ENCODE measurements at places on chromosomes 12 and 14.
A peak's percentile ranks its signal among the peaks of the same experiment; 100 is the strongest.

- no peak for DNase-seq
These were observed 22.2 kb upstream of the ARID2 start for GRCh38 chr12:45707241-45707857.

GRCh38 chr14:65170768-65171507 is 68.6 kb upstream of the MAX start:
- peak; percentile 76 for DNase-seq

GRCh38 chr12:92541731-92542130 is 161.1 kb upstream of the PLEKHG7 start:
- DNase-seq = no peak

DNA sequence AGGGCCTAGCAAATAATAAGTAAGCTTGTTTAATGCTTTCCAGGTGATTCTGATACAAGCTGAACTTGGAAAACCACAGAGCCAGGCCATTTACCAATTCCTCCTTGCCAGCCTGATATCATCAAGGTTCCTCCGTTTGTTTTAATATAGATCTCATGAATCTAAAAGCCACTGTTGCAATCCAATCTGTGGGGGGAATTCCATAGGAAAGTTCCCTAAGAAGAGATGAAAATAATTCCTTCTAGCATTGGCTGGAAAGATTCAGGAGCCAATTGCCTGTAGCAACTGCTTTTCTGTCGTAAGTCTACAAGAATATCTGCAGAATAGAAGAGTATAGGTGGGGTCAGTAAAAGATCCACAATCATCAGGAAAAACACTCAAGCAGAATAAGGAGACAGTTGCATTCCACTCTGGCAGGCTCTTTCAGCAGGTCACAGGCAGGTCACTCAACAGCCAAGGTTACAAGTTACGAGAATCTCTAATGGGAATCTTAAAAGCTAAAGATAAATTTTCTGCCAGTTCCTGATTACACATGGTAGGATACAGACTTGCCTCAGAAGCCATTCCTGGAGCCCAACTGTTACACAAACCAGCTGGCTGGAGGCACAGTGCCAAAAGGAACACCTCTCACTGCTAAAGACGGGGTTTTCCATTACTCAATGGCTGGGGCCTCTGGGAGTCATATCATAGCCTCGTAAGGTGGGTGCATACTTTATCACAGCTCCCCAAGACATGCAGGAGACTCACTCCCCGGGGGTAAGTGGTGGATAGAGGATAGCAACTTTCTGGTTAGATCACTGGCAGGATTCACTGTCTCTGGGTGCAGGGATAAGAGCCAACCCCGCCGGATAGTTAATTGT is 43.6 kb downstream of the FGD6 start:
- peak; percentile 98 for DNase-seq

GRCh38 chr12:52873832-52874572 is 25.2 kb upstream of the KRT78 start:
- peak; percentile 96 for DNase-seq

DNA sequence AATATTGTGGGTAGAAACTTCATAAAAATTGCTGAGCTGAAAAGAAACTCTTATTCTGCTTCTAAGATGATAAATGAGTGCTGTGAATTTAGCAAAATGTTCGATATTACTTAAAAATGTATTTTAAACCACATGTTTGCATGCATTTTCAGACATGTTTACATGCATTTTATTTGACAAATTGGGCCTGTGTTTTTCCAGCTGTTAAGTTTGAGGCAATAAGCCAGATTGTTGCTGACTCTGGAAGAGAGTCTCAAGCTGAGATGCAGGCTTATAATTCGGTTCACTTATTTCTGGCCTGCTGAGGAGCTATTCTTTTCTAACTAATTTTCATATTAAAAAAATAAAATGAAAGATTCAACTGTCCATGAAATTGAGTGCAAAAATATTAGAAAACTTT is 110.1 kb downstream of the SYNE2 start:
- DNase-seq = peak; percentile 27

DNA sequence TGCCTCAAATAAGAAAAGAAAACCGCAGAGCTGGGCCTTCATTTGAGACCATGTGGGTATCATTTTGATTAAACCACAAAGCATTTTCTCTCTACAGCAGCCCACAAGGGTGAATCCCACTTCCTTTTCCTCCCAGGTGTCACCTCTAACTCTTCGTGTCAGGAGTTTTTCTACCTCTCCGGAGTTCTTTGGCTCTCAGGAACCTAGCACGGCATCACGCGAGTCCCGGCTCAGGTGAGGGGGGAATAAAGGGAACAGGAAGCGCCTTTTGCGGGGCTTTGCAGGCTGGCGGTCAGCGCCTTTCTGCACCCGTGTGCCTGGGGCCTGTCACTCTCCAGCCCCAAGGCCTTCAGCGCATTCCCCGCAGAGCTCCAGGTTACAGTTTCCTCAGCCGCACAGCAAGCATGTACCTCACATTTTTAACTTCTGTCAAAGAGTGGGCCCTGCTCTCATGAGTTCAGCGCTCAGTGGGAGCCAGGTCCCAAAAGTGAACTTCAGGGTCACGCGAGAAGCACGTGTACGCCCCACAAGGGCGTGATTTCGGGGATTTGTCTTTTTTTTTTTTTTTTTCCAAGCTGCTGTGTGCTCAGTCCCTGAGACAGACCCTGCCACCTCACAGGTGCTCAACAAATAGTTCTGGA is 740 bp upstream of the PRPF40B start:
- DNase-seq = no peak

DNA sequence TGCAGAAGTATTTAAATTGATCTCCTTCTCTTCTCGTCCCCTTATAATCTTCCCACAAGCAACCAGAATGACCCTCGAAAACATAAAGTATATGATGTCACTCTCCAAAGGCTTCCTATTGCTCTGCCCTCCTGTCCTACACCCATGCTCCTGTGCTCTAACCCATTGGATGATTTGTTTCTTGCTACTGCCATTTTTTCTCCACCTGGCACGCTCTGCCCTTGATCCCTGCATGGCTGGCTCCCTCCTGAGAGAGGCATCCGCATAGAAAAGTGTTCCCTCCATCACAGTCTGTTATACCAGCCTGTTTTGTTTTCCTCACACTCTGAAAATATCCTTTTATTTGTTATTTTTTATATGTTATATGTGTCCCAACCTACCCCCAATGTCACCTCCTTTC is 19.8 kb downstream of the MYRFL start:
- no peak for DNase-seq

- DNase-seq = no peak
These were observed 34.3 kb upstream of the METAP2 start for GRCh38 chr12:95439461-95440230.

DNA sequence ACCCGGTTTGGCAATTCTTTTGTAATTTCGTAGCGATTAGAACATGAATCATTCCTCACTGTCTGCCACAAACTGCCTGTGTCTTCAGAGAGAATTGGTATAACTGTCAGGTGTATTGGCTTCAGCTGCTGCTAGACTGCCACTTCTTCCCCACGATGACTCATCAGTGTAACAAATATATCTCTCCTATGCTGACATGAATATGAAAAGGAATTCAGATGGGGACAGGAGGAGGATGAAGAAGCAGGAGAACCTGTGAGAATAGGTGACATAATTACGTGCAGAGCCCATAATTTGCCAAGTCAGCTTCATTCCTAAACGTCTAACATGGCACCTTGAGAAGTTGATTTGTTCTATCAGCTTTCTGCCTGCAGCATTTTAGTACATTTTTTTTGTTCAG is 64.9 kb downstream of the FRMD6 start:
- no peak for DNase-seq

GRCh38 chr14:79842270-79842669 is 369.0 kb downstream of the DIO2 start:
- DNase-seq = peak; percentile 67

- no peak for DNase-seq
These were observed 89.8 kb downstream of the FAR2 start for GRCh38 chr12:29238822-29239291.

DNA sequence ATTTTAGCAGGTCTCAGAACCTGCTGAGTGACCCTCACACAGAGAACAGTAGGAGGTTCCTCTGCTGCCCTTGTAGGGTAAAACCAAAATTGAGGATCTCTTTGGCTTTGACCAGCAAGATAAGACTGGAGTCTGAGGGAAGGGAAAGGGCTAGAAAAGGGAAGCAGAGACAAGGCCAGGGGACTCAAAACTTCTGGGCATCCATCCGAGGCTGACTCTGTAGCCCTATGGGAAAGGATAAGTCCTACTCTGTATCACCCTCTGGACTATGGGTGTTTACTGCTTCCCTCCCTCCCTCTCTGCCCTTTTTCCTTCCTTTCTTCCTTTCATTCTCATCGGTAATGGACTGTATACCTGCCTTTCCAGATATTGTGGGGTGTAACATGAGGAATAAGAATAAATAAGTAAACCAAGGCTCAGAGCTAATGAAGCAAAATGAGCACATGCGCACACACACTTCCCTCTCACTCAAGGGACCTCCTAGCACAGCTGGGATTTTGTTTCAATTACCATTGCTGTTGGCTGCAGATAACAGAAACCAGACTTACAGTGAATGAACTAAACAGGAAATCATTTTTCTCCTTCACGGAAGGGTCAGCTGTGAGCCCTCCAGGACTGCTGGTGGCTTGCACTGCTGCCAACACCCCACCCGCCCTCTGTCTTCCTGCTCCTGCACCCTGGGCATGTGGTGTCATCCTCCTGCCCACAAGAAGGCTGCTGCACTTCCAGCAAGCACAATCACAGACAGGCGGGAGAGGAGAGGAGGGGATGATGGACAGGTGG is 404.4 kb upstream of the CCDC196 start:
- no peak for DNase-seq

GRCh38 chr14:91009501-91010152 is 50.8 kb downstream of the RPS6KA5 start:
- no peak for DNase-seq

DNA sequence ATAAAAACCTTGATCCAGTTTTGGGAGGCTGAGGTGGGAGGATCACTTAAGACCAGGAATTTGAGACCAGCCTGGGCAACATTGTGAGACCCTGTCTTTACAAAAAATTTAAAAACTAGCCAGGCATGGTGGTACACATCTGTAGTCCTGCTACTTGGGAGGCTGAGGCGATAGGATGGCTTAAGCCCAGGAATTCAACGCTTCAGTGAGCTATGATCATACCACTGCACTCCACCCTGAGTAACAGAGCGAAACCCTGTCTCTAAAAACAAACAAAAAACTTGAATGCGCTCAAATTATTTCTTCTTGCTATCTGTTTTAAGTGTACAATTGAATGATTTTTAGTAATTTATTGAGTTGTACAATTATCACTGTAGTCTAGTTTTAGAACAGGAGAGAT is 20.1 kb downstream of the WDR20 start:
- DNase-seq = no peak

DNA sequence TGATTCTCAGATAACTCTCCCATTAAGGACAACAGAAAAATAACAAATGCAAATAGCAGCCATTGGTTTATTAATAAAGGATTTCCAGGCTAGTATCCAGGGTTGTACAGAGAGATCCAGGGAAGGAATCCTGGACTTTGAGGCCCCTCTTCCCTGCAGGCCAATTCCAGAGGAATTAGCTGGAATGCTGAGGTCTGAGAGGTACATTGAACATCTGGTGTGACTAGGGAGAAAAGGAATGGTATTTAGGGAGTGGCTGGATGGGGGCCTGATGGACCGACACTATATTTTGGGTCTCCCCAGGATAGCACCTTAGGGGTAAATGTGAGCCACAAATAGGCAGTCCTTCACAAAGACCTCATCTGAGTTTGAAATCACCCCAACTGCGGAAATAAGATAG is 924.5 kb downstream of the AACS start:
- DNase-seq = no peak

GRCh38 chr12:88716240-88716639 is 136.0 kb upstream of the KITLG start:
- no peak for DNase-seq

GRCh38 chr14:53608369-53608768 is 348.3 kb downstream of the BMP4 start:
- DNase-seq = no peak

DNA sequence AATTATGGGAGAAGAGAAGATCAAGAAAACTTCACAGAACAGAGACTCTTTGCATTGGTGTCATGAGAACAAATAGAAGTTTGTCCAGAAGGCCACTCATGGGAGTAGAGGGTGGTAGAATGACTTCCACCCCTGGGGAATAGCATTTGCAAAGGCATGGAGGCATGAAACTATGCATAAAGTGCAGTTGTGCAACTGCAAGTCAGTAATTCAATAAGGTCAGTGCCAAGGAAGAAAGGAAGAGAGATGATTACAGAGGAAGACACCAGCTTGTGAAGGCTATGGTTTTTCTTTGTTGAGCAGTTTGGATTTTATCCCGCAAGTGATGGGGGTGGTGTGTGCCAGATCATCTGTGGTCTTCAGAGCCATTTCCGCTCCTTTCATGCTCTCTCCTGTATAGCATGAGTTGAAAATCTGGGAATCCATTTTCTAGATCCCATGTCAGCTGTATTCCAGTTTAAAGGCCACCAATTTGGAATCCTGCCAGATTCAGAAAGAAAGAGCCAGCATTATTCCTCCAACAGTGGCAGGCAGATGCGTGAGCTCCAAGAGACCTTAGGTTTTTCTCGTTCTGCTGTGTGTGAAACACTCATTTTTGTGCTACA is 67.6 kb upstream of the GRIN2B start:
- no peak for DNase-seq

DNA sequence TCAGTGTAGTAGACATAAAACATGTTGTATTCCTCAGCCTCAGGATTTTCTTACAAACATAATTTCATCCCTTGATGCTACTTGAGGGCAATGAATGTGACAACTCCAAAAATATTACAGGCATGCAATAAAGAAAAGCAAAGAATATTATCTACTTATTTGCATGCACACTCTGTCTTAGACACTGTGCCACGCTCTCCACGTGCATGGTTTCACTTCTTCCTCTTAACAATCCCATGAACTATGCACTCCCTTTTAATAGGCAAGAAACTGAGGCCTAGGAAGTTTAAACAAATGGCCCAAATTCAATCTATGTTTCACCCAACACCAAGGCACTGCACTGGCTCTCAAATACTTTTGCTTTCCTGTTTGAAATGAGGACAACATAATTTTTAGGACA is 1.8 kb upstream of the PAH start:
- DNase-seq = no peak

DNA sequence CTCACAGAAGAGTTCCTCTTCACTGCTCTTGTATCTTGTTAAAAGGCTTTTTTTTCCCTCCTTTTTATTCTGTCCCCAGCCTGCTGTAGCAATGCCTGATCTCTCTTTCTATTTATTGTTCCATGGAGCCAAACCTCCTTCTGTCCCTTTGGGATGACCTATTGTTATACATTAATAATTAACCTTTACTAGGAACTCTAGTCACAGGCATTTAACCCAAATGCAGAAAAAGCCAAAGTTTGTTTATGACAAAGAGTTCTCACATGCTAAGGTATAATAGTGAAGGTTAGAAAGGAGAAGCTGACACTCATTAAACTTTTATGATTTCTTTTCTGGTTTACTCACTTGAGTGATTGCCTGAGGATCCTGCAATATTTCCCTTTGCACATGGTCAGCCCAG is 535.8 kb downstream of the NRXN3 start:
- DNase-seq = no peak

- DNase-seq = no peak
These were observed 79.4 kb upstream of the GZMB start for GRCh38 chr14:24713404-24713803.

DNA sequence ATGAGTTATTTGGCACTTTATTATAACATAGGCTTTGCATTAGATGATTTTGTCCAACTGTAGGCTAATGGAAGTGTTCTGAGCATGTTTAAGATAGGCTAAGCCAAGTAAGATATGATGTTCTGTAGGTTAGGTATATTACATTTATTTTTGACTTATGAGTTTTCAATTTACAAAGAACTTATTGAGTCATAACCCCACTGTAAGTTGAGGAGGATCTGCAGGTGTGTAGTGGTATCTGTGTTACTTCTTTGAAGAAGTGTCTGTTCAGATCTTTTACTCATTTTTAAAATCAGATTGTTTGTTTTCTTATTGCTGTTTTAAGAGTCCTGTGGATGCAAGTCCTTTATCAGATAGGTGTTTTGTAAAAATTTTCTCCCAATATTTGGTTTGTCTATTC is 329.2 kb downstream of the RAD51B start:
- DNase-seq = no peak

Measured in fibroblast of villous mesenchyme (primary cell).